ENCODE measurements at places on chromosomes 12 and 14. TPM values are rescaled to one million over a fixed set of nuclear protein-coding genes. Genes with fewer than 3 reads are reported as not detected.

TMEM233 gene
- 0.25 TPM for total RNA-seq

ENDOU gene
- 0.31 TPM for total RNA-seq

DNA sequence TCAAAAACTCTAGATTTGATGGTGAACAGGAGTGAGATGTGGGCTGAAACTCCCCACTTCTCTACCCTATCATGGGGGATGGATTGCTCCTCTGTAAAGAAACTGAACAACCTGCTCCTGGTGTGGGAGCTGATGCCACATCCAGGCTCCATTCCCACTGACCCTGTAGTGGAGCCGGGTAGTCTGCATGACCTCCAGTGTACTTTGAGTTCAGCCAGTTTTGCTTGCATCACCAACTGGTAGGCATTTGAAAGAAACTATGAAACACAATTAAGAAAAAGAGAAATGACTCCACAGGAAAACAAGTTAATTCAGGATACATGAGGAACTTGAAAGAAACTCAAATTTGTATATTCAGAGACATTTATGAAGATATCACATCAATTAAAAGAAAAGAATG, 27.3 kb upstream of the EMP1 start:
- no peak for DNase-seq

GRCh38 chr12:57461276-57461916, 1.8 kb downstream of the GLI1 start:
- peak; percentile 71 for DNase-seq

DNA sequence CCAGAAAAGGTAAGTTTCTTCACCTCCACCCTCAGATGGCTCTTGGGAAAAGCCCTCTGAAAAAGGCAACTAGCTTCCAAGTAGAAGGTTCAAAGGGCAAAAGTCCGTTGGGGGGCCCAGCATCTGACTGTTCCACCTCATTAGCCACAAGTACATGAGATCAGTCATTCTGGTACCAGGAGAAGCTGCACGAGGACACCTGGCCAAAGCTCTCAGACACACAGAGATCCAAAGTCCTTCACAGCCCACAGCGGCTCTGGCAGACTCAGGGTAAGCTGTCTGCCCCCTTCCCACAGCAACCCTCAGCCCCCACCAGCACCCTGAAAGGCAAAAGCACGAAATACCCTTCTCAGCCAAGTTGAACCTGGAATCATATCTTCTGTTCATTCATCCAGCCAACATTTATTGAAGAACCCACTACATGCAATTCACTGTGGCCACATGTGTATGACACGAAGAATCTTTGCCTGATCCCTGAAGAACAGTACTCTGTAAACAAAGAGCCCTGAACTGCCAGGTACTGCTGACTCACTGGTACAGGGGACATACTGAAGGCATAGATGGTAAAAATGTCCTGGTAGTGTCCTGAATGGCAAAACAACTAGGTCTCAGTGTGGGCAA, 19.0 kb downstream of the SLC7A7 start:
- no peak for DNase-seq

DNA sequence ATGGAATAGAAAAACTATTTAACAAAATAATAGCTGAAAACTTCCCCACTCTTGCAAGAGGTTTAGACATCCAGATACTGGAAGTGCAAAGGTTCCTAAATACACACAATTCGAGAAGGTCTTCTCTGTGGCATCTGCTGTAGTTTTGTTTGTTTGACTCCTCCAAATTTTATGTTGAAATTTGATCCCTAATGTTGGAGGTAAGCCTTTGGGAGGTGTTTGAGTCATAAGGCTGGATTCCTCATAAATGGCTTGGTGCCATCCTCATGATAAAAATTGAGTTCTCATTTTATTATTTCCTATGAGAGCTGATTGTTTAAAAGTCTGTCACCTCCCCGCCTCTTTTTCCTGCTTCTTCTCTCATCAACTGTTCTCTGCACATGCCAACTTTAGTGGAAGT, 182.7 kb downstream of the MYRFL start:
- no peak for DNase-seq

DNA sequence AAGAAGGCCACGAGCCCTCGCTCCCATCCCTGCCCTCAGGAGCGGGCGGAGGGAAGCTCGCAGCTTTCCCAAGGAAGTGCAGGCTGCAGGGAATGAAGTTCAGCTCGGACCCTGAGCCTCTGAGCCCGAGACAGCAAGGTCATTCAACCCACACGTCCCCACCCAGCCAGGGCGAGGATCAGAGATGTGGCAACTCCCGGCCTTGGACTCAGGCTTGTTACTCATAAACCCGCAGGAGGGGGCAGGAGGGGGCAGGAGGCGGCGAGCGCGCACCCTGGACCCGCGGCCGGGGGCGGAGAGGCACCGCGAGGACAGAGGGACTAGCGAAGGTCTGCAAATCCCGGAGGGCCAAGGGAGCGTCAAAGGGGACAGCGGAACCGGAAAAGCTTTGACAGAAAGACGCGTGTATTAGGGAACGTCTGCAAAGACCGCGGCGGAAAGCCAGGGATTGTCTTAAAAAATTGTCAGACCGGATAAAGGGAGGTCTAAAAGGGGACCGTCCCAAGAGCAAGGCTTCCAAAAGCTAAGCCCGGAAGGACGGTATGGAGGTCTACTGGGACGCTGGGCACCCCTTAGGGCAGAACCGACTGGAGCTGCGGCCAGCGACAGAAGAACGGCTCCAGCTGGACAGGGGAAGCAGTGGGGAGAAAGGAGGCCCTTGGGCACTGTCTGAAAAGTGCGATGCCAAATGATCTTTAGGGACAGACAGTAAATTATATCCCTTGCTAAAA, 611 bp upstream of the DCAF11 start:
- DNase-seq = peak; percentile 91

Measured in heart right ventricle (tissue), 16 donors.